ENCODE measurements at places on chromosomes 7 and 10.

DNA sequence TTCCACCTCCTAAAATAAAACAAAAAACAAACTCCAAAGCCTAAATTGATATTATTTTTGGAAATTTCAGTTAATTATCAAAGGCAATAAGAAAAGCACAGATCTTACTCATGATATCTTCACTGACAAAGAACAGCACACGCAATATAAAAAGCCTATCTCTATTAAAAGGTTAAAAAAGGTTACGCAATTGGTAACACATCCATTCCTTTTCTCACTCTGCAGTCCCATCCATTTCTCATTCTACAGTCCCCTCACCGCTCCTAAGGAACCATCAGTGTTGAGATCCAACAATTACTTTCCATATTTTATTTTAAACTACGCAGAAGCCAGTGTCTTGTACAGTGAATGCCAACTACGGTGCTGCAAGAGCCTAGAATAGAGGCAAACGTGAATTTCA, 1.3 kb downstream of the SEC61G start:
- H3K4me3 ChIP-seq = peak overlapping the region; percentile 98
- no peak for DNase-seq
- peaks cover 6% of the 10 kb centered on the region for H3K36me3 ChIP-seq
- peaks cover 20% of the 10 kb centered on the region for H3K4me1 ChIP-seq
- H3K27me3 ChIP-seq = peaks cover 1% of the 10 kb centered on the region

GRCh38 chr7:66899552-66900280, 21.3 kb upstream of the TMEM248 start:
- H3K27me3 ChIP-seq = no peaks in the 10 kb centered on the region
- no peaks in the 10 kb centered on the region for H3K4me1 ChIP-seq
- no peak overlapping the region for H3K27ac ChIP-seq
- H3K4me3 ChIP-seq = no peak overlapping the region
- no peak for DNase-seq

DNA sequence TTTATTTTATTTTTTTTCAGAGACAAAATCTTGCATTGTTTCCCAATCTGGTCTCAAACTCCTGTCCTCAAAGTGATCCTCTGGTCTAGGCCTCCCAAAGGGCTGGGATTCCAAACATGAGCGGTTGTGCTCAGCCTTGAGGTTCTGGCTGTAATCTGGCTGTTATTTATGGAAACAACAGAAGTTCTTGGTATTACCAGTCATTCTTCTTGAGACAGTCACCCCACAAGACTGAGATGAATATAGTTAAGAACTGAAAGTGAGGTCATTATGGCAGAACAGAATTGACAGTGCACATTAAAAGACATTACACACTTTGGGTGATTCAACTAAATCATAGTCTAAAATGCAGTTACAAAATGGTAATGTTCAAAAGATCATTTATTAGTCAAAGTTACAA, 719.5 kb downstream of the ZWINT start:
- DNase-seq = no peak
- no peak overlapping the region for H3K4me3 ChIP-seq
- H3K27me3 ChIP-seq = no peaks in the 10 kb centered on the region

- H3K36me3 ChIP-seq = peaks cover 2% of the 10 kb centered on the region
- peaks cover 17% of the 10 kb centered on the region for H3K4me1 ChIP-seq
- H3K4me3 ChIP-seq = no peak overlapping the region
- no peak for DNase-seq
Observed at GRCh38 chr7:101496017-101496416, 133.1 kb downstream of the MYL10 start.

DNA sequence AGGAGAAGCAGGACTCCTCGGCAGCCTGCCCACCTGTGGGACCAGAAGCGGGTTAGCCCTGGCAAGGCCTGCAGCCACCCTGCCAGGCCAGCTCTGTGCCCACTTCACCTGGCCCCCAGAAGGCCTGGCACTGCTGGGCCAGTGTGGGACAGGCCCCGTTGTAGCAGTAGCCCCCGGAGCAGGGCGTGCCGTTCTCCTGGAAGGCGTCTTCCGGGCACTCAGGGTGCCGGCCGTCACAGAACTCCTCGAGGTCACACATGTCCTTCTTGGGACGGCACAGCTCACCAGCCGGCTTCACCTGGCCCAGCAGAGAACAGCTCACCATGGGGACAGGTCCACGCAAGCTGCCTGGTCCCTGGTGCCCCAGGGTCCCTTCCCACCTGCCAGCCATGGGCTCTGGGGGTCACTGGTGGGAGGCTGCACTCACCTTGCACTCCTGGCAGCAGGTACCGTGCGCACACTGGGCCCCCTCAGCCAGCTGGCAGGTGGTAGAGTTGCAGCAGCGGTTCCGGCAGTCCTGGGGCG, 5.8 kb downstream of the ADAM8 start:
- H3K4me3 ChIP-seq = no peak overlapping the region
- no peak for DNase-seq
- H3K27me3 ChIP-seq = peaks cover 6% of the 10 kb centered on the region
- H3K4me1 ChIP-seq = peaks cover 7% of the 10 kb centered on the region

- peaks cover 46% of the 10 kb centered on the region for H3K27me3 ChIP-seq
- DNase-seq = no peak
- H3K4me3 ChIP-seq = no peak within 1 kb of the TSS
- no peaks in the 10 kb centered on the region for H3K4me1 ChIP-seq
- H3K36me3 ChIP-seq = no peaks in the 10 kb centered on the region
Observed at GRCh38 chr7:142749218-142749993, at the start of gene PRSS1. Gene PRSS1 (plus strand): TSS chr7:142749472. CDS start chr7:142749485, 13 bp downstream.

- no peak for DNase-seq
- no peak overlapping the region for H3K27ac ChIP-seq
- H3K36me3 ChIP-seq = peaks cover 4% of the 10 kb centered on the region
- no peak overlapping the region for H3K4me3 ChIP-seq
- H3K27me3 ChIP-seq = no peaks in the 10 kb centered on the region
Observed at GRCh38 chr7:108585843-108586242, 16.2 kb downstream of the DNAJB9 start.
